Cerebellar cortex (tissue), 1 donor: ENCODE measurements at places on chromosomes 2 and 18.
A peak's percentile ranks its signal among the peaks of the same experiment; 100 is the strongest.

DNA sequence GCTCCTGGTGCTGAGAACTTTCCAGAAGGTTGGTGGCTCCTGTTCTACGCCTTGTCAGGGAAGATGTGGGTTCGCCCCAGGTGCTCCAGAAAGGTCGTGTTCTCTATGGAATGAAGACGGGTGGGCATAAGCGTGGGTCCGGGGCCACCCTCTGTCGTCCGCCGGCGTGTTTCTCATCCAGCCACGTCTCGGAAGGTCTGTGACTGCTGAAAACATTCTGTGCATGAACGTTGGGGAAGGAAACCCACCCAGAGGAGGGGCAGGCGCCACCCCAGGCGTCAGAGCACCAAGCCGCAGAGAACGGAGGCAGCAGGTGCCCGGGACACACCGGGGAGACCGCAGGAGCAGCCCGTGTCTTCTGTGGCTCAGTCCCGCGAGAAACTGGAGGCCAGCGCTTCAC lies 118.2 kb downstream of the RTP5 start:
- no peak for DNase-seq

DNA sequence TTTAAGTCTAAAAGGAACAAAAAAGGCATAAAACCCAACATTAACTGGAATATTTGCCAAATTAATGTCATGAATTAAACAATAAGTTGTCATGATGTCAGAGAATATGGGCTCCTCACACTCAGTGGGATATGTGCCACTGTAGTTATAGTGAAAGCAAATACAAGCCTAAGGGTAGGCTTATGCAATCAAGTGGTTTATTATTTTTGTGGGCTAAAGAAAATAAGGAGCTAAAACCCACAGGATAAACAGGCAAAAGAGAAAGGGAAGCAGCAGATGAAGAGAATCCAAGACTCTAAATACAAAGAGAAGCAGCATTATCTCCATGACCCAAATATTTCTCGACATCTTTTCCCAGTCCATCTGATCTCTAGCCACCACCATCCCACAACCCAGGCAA lies 17.5 kb downstream of the YWHAQ start:
- no peak for DNase-seq

- peak; percentile 10 for DNase-seq
Observed at GRCh38 chr2:181258720-181259119, 198.5 kb upstream of the ITGA4 start.

GRCh38 chr2:158775273-158776027 lies 19.7 kb upstream of the DAPL1 start:
- DNase-seq = no peak

DNA sequence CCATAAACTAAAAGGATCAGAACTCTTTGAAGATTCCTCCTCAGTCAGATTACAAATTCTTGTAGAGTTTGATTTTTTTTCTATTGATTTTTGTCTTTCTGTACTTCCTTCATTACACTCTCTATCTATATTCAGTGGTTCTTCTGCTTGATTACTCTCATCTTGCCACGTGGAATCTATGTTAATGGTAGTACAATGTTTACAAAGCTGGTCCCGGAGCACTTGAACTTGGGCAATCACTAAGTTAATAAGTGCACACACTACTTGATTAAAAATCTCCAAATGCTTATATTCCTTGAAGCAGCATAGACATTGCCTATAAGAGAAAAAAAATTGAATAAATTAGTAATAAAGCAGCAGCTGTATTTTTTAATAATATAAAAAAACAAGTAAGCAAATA lies 65.1 kb downstream of the USP34 start:
- no peak for DNase-seq

DNA sequence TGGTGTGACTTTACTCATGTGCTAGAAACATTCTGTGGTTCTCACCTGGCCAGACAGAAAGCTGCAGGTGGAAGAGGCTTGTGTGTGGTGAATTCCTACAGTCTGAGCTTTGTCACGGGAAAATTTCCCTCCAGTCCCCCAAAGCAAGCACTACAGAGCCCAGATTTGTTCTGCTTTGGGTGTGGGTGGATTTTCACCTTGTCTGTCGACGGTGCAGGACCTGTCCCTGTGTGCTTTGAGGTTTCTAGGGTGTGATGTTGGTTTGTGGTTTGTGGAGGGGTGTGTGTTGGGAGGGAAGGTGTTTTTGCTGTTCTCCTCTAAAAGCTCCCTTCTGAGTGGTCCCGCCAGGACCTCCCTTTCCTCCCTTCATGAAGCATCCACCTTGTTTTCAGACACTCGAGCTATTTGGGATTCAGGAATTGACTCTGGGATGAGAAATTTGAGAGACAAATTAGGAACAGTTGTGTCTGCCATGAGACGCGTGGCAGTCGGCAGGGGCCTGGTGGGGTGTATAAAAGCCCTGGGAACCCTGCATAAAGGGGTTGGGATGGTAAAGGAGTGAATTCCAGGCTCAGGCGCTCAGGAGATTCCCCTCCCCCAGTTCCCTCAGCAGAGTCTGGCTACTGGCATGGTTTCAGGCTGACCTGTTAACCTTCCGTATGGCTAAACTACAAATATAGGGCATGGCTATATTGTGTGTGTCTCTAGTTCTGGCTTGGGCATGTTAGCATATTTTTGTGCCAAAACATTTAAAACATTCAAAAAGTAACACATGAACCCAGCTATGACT lies 65.5 kb downstream of the DGKD start:
- DNase-seq = peak; percentile 65
